ENCODE measurements at places on chromosomes 7 and 10. TPM values are rescaled to one million over a fixed set of nuclear protein-coding genes. Genes with fewer than 3 reads are reported as not detected.

DNA sequence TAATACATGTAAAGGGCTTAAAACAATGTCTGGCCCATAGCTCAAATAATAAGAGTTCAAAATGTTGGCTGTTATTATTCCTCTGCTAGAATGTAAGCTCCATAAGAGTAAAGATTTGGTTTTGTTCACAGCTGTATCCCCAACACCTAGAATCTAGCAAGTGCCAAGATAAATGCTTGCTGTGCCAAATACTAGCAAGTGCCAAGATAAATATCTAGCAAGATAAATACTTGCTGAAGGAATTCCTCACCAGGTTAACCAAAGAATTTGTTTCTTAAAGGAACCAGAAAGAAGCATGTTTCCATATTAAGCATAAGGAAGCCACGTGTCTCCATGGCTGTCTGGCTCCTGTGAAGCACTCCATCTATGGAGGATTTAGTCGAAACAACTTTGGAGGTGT, 235.2 kb upstream of the SP4 start:
- DNase-seq, result no peak

DNA sequence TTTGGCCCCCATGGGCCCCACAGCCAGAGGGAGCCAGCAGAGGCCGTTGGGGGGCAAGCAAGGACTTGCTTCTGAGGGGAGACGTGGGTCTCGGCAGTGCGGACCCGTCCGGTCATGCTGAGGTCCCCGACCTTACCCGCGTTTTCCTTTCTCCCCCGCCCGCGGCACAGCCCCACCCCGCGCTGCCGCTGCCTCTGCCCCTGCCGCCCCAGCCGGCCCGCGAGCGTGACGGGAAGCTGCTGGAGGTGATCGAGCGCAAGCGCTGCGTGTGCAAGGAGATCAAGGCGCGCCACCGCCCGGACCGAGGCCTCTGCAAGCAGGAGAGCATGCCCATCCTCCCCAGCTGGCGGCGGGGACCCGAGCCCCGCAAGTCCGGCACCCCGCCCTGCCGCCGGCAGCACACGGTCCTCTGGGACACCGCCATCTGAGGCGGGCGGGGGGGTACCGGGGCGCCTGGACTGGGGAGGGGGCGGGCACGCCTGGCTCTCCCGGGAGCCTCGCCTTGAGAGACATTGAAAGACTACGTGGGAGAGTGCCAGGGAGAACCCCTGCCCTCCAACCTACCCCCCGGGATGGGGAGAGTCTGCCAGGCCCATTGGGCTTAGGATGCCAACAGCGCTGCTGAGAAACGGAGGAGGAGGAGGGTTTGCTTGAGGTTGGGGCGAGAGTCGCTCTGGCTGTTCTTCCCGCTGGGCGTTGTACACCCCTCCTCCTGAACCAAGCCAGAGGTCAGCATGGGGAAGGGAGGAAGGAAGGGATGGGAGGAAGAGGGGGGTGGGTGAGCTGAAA, 9.9 kb downstream of the NYAP1 start:
- DNase-seq, result no peak

DNA sequence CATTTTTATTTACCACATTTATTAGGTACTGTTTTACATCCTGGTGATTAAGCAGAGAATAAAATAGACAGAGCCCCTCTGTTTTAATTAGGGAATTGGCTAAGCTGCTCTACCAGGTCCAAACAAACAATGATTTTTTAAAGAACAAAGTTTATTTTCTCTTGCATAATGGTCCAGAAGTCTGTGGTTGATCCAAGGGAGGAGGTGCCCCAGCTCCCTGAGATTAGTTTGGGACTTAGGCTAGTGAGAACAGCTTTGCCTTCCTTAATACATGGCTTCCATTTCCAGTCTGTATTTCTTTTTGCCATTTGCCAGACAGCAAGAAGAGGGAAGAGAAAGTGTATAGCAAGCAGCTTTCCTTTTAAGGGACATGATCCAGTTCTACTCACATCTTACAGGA, 2.9 kb upstream of the MIOS start:
- DNase-seq, result no peak

- DNase-seq, result no peak
Observed at GRCh38 chr10:126049759-126050700, 153.7 kb downstream of the FANK1 start.

DNA sequence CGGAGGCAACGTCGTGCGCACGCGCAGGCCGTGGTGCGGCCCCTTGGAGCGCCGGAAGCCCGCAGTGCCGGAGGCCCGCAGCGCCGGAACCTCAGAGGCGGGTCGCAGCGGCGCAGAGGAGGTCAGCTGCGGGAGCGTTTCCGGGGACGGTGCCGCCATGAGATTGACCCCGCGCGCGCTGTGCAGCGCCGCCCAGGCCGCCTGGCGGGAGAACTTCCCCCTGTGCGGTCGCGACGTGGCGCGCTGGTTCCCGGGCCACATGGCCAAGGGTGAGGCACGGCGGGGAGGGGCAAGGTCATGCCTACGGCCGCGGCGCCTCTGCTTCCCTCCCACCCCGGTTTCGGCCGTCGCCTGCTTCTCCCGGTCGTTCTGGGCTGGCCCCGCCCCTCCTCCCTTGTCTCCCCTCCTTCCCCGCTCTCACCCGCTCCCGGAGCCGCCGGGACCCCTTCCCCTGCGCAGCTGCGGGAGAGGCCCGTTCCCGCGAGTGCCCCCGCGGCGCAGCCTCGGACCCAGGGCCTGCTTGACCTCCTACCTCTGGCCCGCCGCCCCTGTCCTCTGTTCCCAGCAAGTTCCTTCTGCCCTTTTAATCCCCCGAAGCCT, at the start of gene MTG1:
Gene MTG1, plus strand, starts transcription at position 94 of the 600 bp plus-strand sequence. Its CDS starts 64 bp downstream, at position 158.
- DNase-seq, result no peak

DNA sequence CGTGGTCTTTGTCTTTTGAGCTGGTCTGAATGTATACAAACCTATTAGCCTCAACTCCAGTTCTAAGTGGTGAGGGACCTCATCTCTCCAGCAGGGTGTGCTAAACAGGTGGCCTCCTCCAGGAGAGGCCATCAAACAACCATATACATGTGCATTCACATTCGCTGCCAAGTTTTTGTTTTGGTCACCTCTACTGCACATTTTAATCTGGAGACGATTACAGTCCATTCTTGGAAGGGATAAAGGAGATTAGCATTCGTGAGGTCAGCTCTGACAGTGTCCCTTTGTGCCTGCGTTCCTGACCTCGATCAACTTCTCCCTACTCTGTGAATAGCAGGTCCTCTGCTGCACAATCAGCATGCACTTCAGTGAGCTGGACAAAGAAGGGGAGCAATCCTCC, 60.8 kb downstream of the RHOBTB1 start:
- no peak for DNase-seq

DNA sequence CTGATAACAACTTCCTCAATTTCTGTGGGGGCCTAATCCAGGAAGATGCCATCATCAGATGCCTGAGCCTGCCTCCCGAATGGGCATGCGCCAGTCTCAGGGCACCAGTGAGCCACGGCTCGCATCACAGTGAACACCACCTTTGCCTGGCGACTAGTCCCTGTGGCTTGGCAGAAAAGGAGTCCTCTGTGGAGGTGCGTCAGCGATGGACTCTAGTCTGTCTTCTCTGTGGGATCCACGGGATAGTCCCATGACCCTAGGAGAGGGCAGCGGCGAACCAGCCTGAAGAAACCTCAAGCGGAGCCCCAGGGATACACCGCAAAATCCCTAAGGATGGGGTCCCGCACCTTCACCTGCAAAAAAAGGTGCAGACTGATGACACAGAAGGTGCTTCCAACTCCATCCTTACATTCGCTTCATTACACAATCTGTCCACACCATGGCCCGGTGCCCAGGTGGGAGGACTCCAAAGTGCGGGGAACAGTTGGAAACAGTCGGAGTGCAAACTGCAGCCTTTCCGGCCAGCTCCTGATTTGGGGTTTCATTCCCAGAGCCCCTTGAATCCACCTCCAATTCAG, 35.1 kb upstream of the ZNF273 start:
- DNase-seq, result no peak

DNA sequence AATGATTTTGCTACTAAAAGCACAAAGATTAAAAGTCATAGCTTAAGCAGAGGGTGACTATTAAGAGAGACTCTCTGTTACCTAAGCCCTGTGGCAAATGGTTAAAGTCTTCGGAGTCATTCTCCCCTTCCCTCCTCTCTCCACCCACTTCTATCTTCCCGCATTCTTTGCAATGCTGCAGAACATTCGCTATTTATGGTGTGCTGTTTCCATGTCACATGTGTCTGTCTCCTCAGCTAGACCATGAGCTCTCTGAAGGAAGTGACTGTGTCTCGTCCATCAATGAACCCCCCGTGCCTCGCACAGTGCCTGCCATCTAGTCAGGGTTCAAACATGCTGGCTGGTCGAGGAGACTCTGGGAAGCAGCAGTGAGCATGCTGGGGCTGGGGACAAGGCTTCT, 272.4 kb downstream of the USP6NL start:
- DNase-seq, result no peak

DNA sequence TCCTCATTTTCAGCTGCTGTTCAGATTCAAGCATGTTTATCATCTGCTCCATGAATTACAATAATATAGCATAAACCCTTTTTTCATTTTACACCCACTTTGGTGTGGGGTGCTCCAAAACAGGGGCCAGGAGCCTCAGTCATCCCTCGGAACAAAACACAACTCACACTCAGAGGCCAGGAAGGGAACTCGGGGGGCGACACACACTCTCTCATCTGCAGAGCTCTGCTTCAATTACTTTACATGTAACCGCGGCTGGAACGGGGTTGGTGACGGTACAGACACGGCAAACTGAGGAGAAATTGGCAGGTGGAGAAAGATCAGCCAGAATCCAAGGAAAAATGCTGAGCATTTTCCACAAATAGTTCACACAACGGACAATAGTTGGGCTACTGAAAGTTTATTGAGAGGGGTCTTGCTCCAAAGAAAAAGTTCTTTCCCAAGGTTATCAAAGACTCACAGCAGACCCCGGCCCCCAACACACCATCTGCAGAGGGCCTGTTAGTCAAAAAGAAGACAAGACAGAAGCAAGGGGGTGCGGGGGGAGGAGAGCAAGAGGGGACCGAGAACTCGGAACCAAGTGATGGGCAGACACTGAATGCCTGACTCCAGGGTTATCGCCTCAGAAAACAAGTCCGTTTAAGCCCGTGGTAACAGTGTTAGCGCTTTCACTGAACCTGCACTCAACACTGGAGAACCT, 20.5 kb downstream of the DIP2C start:
- DNase-seq, result no peak

DNA sequence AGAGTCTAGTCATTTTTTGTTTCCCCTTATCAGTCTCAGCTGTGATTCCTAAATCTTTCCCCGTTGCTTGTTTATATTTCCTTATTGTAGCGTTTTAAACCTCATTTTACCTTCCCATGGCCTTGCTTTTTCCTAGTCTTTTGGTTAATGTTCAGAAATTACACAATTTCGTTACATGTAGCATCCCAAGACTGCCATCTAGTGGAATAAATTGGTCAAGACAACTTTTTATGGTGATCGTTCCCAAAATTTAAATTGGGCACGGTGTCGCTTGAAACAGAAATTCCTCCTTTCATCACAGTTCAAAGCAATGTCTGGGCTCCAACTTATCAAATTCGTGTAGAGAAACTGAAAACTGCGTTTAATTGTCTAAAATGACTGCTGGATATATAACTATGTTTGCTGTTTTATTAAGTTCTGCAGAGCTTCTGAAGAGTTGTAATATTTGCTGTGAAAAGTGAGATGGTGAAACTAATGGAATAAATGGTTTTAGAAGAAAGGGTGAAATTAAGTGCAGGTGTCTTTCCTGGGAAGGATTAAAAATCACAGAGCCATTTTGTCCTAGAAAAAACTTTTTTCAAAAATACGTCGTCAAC, 370.2 kb downstream of the PHF14 start:
- no peak for DNase-seq

GRCh38 chr7:157714166-157715070, 377.6 kb downstream of the DNAJB6 start:
- DNase-seq, result no peak

GRCh38 chr7:91880016-91880412, 488 bp downstream of the MTERF1 start:
- DNase-seq, result no peak

DNA sequence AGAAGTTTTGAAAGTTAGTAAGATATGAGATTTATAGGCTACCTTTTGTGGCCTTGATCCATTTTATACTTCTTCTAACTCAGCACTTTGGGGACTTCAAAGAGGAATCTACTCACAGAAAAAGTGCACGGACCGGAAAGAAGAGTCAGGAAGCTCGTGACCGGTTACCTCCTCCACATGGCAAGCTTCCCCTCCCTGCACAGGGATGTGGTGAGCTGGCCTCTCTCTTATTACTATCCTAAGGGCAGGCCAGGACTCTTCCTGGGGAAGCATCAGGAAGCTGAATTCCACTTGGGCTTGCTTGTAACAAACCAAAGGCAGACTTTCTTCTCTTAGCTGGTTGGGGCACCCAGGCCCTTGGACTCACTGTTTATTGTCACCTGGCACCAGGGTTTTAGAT, 170.8 kb upstream of the GLI3 start:
- no peak for DNase-seq

BHLHA15 gene
- 1.8 TPM for total RNA-seq

CYP3A7 gene
- total RNA-seq, result 0.12 TPM

CPA2 gene
- total RNA-seq, result 0.14 TPM

LEP gene
- total RNA-seq, result not detected

PON2 gene
- 147 TPM for total RNA-seq

GHITM gene
- 187 TPM for total RNA-seq

Measured in epithelial cell of proximal tubule (primary cell).